ENCODE measurements at places on chromosomes 3 and 15.
A peak's percentile ranks its signal among the peaks of the same experiment; 100 is the strongest.

GRCh38 chr3:119469418-119470189, 841 bp downstream of the POGLUT1 start:
- DNase-seq = no peak

DNA sequence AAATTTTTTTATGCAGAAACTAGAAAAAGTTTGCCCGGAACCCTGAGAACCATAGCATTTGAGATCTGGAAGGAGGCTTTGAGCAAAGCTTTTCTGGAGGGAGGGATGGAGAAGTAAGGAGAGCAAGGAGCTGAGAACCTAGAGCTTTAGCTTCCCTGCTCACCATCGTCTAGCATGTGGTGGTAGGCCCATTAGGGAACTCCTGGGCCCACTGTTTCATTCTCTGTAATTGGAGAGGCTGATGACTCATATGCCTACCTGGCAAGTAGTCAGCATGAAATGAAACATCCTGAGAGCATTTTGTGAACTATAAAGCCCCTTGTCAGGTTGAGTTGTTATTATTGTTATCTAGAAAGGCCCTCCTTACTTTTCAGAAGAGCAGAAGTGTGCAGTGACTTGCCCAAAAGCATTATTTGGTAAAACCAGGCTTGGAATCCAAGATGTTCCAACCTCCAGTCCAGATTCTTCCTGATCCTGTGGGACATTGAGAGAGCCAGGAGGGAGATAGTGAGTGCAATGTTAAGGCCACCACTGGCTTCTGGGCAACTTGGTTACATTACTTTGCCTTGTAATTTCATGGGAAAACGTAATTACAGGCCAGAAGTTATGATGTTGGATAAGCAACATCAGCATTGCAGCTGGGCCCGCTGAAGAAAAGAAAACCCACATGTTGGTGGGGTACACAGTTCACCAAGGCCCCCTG, 104.5 kb upstream of the BFSP2 start:
- DNase-seq = no peak

DNA sequence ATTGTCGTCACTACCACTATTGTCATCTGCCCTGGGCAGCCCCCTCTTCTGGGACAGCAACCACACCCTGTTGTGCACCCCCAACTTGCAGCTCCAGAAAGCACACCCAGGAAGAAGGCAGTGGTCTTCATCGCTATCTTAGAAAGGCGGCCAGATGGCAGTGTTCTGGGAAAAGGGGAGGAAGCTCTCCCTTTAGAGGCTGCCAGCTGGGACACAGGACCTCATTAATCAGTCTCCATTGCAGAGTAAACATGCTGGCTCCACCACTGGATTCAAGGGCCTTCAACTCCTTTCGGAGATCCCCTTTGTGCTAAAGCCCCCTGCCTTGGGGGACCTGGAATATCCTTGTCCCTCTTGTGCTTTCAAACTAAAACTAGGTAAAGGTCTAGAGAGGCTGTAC, 199.3 kb upstream of the LINGO1 start:
- no peak for DNase-seq

- DNase-seq = no peak
Measured at GRCh38 chr15:88571852-88572259, 25.4 kb upstream of the DET1 start.

- DNase-seq = peak; percentile 85
Measured at GRCh38 chr15:60916679-60917460, 312.2 kb downstream of the RORA start.

DNA sequence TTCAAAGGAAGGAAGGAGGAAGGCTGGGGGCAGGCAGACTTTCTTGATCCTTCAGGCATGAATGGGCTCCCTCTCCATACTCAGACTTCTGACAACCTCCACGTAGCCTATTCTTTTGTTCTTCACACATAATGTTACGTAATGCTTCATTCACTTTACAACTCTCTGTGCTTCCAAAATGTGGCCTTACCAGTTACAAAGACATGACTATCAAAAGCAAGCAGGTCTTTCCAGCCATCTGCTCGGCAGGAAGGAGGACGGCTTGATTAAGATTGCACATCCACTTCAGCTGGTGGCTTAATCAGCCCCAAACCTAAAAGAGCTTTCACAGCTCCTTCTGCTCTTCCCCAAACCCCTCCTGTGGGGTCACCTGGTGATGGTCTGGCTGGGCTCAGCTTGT, 263.2 kb downstream of the XXYLT1 start:
- DNase-seq = no peak

- no peak for DNase-seq
Measured at GRCh38 chr3:24502690-24503089, 8.0 kb upstream of the THRB start.

DNA sequence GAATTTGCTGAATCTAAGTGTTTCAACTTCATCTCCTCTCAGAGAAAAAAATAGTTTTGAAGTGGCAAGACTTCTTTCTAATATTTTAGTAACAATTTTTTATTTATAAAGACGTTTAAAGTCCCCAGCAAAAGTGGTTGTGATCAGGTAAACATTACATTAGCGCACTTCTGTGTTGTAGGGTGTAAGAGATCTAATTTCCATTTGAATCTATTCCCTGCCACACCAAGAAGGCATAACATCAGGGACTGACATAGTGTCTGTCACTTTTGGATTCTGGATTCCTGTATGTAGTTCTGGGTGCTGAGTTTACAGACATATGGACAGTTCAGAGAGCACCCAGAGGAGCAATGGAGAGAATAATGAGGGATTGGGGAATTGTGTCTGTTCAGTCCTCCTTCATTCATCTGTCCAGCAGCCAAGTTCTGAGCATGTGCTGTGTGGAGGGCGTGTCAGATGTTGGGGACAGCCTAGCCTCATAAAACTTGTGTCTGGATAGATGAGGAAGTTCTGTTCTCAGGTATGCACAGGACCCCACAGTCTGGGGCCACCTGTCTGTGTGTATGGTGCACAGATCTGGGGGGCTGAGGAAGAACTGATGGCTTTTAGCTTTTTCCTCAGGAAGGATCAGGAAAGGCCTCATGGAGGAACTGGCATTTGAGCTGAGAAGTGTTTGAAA, 65.6 kb downstream of the MAP2K5 start:
- peak; percentile 75 for DNase-seq

DNA sequence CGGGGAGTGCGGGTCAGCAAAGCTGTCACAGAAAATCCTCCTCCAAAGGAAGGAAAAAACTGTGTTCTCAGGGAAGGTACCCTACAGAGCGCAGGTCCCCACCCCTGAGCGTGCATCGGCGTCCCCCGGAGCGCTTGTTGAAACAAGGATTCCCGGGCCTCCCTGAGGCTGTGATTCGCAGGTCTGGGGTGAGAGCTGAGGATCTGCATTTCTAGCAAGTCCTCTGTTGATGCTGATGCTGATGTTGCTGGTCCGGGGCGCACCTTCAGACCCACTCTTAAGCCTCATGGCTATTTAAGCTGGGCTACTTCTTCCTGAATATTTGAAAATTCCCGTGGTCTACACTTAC, 226.2 kb upstream of the IGF1R start:
- DNase-seq = no peak

DNA sequence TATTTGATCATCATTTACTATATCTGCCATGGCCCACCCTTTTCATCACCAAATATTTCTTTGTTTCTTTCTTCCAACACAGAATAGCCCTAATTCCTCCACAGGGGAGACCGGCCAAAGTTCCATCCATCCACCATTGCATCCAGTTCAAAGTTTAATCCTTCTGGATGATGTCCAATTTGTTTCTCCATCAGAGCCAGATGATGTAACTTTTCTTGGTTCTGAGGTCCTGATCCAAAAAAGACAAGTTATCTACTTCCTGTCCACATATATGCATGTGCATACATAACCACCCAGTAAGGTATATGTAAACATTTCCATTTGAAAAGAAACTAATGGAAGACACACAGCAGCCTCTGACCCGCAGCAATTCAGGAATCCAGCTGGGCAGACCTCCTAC, 237.3 kb downstream of the SHOX2 start:
- DNase-seq = no peak

DNA sequence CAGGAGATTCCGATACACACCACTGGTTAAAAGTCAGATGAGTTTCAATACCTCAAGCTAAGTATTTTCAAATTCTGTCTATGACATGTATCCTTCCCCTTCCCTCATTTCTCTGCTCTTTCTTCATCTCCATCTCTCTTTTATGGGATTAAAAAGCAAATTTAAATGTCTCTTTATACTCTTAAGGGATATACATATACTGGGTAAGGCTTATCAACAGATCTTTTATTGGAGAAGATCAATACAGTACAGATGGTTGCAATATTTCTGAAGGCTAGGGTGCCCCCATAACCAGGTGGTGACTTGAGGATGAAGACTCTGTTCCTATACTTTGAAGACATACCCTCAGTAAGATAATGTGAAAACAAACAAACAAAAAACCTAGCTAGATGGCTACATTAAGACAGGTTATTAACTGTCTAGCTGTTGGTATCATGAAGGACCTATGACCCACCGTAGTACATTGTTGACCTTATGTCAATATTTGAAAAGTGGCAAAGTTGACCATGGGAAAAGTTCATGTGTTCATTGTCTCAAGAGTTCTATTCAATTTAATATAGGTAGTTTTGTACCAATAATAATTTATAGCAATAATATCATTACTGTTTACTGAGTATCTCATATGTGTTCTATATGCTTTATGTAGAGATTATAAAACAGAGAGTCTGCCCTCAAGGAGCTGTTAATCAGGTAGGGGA, 319.8 kb downstream of the LPP start:
- DNase-seq = no peak

GRCh38 chr3:10716964-10717363, 99.1 kb upstream of the SLC6A11 start:
- no peak for DNase-seq

DNA sequence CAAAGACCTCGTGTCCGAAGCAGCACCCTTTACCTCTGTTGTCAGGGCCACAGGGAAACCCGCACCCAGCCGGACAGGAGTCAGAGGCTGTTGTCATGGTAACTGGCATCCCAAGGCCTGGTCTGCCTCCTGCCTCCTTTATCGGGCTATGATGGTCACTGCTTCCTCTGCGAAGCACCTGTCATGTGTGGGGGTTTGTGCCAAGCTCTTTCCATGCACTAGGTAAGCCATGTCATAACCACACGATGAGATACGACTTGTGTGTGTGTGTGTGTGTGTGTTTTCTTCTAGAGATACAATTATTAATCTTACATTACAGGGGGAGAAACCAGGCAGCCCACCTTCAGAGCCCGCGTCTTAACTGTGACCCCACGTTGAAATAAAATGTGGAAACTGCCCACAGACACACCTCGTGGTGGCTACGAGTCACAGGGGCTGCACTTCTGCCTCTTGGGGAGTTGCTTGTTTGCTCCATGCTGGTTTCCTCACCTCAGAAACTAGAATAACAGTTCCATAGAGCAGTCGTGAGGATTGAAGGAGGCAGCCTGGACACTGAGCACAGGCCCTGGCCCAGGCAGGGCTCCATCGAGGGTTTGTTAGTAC, 18.0 kb downstream of the ZDHHC19 start:
- DNase-seq = no peak

DNA sequence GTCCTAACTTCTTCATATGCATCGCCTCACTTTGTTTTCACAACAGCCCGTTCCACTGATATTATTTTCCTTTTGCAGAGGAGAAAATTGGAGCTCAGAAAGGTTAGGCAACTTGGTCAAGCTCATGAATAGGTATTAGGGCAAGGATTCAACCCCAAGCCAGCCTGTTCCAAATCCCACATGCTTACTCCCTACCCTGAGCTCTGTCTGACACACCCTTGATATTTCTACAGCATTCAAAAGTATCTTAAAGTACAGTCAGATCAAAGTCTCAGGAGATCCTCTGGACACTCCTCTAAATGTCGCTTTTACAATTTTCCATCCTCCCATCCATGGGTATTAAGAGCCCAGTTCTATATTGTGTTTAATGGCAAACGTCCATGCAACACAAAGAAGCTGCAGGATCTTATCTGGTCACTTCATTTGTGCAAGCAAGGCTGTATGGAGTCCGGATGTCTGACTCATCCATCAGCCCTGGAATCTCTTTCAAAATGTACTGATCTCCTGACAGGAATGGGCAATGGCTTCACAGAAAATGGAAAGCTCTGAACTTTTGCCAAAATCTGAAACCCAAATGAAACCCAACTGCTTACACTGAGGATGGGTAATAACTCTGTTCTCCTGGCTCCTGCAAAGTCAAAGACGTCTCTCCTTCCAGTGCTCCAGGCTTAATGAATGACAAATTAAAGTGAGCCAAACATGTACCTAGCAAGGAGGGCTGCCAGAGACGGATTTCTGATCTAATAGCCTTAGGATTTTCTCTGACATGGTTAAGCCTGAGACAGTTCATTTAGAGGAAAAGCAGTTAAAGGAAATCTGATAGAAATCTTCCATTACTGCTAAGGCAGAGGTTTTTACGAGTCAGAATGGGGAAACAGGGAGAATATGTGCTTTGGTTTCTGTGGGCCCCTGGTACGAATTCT, 230.9 kb upstream of the RORA start:
- no peak for DNase-seq

- DNase-seq = no peak
Measured at GRCh38 chr3:5136211-5136918, 14.3 kb downstream of the ARL8B start.

DNA sequence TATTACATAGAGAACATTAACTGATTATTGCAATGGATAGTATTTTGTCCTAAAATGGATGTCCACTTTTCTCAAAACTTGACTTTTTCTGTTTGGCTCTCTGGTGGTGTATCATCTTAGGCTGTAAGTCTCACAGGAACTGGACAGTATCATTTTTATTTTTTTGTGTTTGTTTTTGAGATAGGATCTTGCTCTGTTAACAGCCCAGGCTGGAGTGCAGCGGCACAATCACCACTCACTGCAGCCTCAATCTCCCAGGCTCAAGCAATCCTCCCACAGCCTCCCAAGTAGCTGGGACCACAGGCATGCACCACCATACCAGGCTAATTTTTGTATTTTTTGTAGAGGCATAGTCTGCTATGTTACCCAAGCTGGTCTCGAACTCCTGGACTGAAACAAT, 13.1 kb downstream of the CHST14 start:
- DNase-seq = no peak

- no peak for DNase-seq
Measured at GRCh38 chr3:188608401-188608800, 454.4 kb downstream of the LPP start.

DNA sequence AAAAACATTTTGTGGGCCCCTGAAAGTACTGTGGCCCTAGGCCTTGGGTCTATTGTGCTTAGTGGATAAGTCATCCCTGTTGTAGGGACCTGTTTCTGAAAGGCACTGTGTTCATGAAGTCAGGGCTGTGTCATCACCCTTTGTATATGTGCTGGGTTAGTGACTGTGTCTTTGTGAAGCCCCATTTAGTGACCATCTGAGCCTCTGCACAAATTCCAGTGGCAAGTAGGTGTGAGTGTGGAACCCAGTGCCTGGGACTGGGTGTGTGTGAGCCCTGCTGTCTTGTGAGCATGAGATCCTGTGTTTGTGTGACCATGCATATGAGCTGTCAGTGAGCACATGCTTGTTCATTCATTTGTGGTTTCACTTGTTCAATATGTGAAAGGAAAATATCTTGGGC, 1.2 kb upstream of the HYAL1 start:
- no peak for DNase-seq

- DNase-seq = no peak
Measured at GRCh38 chr3:143551761-143552160, 296.5 kb downstream of the SLC9A9 start.

- DNase-seq = peak; percentile 87
Measured at GRCh38 chr3:8443829-8444791, 57.5 kb upstream of the LMCD1 start.

- DNase-seq = no peak
Measured at GRCh38 chr15:101406526-101407195, 82.8 kb downstream of the PCSK6 start.
